ENCODE measurements at places on chromosomes 3 and 15.

- DNase-seq, result no peak
These were observed 31.6 kb downstream of the CFAP44 start for GRCh38 chr3:113409676-113410075.

DNA sequence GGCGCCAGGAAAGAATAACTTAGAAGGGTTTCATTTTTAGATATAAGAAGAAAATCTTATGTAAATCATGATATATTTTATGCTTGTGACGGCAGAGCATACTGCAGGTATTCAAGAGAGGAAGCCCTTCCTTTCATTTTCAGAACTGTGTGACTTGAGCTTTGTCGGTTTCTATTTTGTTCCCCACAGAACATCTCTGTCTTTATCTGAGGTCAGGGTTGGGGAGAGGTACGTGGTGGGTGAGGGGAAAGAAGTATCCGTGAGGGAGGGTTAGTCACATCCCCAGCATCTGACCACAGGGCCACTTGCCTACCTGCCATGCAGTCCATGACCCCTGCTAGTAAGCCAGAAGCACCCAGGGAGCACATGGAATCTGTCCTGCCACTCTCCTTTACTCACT is 126.5 kb downstream of the DGKG start:
- no peak for DNase-seq

DNA sequence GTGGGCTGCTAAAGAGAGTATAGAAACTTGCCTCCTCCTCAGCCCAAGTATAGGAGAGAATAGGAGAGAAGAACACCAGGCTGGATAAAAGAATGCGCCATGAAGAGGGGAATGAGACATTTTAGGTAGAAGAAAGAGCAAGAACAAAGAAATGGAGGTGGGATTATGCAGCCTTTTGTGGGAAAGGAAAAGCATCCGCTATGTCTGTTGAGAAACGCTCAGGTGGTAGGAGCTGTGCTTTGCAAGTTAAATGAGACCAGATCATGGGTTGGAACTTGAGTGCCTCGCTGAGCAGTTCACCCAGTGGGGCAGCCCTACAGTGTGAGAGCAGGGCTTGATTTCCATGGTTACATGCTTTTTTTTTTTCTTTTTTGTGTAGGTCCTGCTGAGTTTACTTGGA is 11.5 kb upstream of the RTP1 start:
- no peak for DNase-seq

- no peak for DNase-seq
These were observed 43.4 kb upstream of the SEC22A start for GRCh38 chr3:123158330-123158729.

DNA sequence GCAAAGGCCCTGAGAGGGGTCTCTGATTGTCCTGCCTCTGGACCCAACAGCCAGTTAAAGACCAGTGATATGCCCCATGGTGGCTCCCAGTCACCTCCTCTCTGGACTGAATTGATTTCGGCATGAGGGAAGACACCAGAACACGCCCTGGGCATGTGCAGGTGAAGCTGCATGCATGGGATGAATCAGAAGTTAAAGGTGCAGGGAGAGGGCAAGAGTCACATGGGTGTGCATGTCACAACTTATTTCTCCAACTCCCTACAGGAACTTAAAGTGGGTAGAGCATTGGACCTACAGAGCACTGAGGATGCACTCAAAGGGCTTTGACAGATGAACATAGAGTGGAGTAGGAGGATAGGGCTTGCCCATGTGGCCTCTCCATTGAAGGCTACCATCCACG is 16.9 kb upstream of the RHCG start:
- no peak for DNase-seq

DNA sequence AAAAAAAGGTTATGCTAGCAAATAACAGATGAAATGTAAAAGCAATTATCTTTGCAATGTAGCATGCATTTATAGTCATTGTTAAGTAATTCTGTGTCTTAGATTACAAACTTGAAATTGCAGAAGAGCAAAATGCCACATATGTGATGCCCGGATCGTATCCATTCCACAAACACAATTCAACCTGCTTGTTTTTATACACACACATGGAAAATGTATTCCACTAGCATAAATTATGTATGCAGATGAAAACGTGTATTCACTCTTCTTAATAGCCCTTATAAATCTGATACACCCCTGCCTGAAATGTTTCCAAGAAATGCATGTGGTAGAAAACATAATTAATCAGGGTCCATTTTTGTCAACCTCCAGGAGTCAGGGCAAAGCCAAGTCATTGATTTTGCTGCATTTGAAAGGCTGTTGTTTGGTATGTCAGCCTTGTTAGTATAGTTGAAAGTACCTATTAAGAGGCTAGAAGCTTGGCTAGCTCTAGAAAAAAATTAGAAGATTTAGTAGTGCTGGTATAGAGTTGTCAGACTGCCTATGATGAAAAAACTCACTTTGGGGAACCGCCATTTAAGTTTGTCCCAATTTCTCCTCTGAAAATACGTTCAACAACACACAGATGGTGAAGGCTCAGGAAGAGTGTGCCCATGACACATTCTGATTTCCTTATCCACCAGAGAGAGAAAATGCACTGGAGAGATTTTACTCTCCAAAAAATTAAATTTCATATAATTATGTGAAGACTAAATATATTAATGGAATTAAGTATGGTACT is 69.2 kb upstream of the TMC3 start:
- no peak for DNase-seq

DNA sequence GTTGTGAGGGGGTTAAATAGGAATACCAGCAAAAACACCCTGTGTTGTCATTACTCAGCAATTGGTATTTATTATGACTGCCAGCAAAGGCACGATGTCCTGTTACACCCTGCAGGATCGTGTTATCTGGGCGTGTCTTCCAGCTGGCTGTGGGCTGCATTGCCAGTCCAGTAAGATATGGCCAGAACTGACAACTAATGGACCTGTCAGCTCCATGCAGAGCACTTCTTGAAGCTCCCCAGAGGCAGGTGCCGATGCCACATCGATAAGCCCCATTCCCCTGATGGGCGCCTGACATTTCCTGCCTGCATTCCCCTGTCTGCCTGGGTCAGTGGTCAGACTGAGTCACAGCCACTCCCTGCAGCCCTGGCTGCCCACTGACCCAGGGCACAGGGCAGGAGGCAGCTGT is 79.7 kb upstream of the RASGRF1 start:
- DNase-seq, result no peak

GRCh38 chr3:175716446-175716845 is 857.3 kb downstream of the NAALADL2 start:
- no peak for DNase-seq

DNA sequence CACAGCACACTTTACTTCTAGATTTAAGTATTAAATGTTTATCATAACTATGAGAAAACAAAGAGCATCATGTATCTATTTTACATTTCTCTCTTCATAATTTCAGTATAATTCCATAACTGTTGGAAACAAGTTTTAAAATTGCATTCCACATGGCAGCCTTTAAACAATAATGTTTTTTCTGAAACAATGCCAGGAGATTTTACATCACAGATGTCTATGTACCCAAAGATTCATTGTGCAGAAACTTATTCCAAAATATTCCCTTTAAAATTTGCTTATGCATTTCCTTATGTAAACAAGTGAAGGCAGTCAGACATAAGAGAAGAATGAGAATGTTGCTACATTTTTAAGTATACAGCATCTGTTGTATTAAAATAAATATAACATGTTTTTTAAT is 324.9 kb upstream of the COL8A1 start:
- no peak for DNase-seq

DNA sequence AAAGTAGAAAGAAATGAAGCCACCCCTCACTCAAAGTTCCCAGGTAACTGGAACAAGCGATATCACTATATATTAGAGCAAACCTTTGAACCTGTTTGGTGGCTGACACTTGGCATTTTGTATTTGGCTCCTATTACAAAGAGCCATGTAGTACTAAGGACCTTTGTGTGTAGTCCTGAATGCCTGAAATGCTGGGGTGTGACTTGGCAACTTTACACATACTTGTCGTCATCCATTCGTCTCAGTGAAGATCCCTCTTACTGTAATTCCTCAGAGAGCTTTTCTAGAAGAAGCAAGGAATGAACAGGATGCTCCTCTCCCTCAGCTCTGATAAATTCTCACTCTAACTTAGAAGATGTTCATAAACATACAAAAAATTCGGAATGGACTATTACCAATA is 216.1 kb upstream of the CDIN1 start:
- no peak for DNase-seq

- peak; percentile 68 for DNase-seq
These were observed 15.6 kb downstream of the TEX264 start for GRCh38 chr3:51686512-51687215.

DNA sequence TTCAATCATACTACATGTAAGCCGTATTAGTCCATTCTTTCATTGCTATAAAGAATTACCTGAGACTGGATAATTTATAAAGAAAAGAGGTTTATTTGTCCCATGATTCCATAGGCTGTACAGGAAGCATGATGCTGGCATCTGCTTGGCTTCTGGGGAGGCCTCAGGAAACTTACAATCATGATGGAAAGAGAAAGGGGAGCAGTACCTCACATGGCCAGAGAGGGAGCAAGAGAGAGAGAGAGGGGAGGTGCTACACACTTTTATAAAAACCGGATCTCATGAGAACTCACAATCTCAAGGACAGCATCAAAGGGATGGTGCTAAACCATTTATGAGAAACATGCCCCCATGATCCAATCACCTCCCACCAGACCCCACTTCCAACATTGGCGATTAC is 14.3 kb upstream of the CLASP2 start:
- DNase-seq, result no peak

- no peak for DNase-seq
These were observed 21.5 kb downstream of the CIAO2A start for GRCh38 chr15:64071931-64072765.

DNA sequence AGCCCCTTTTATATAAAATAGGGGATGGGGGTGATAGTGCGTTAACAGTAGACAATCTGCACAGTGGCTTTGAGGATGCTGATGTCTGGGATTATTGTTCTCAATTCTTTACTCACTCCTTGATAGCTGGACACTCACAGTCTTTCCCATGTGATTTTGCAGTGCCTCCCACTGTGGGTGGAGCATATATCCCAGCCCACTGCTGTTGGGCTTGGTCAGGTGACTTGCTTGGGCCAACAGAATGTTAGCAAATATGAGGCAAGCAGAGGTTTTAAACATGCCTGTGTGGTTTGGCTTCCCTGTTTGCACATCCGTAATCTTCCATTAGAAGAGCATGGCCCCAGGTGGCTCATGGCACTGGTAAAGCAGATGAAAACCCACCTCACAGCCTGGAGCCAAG is 46.5 kb downstream of the CPA3 start:
- DNase-seq, result no peak

DNA sequence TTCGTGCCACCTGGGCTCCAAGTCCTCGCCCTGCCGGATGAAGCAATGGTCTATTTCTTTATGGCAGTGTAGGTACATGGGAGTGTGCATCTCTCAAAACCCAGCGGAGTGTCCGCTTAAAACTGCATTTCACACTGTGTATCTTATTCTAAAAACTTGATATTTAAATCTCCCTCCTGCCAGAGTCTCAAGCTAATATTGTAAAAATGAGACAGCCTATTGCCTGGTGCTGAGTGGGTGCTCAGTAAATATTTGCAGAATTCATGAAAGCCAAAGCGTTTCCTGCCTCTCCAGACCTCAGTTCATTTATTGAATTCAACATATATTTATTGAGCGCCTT is 330 bp upstream of the TBC1D2B start:
- no peak for DNase-seq
